Fibroblast of skin of left biceps (primary cell): ENCODE measurements at places on chromosomes 5 and 9.

GRCh38 chr9:135830496-135830895 lies 76.8 kb downstream of the CAMSAP1 start:
- DNase-seq: no peak

DNA sequence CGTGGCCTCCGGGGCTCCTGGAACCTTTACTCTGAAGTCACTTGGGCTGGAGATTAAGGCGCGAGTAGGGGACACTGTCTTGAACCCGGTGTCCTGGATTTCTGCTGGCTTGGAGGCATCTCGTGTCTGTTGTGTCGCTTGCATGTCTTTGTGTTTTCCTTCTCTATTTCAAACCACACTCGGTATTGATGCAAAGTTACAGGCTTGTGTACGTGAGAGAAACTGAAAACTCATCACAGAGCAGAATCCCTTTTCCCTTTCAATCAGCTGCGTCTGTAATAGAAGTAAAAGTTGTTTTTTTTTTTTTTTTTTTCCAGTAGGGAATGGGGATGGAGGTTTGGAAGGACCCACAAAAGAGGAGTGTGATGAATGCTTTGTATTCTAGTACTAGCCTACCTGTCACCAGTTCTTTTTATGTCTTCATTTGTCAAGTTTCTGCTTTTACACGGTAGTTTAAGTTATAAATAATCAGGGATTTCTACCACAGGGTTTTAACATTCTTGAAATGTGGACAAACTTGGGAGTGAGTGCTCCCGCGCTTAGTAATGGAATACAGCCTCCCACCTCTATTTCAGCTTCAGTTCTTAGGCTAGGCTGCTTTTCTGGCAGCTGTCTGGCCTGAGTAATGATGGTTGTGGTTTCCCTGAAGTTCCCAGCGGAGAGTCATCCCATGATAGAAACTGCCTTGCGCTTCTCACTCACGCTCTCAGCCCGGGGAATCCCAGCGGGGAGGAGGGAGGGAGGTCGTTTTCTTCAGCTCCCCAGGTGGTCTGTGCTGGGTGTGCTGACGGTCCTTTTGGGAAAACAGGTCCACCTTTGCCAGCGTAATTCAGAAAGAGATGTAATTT lies 763 bp downstream of the TJP2 start:
- DNase-seq: peak; percentile 95

DNA sequence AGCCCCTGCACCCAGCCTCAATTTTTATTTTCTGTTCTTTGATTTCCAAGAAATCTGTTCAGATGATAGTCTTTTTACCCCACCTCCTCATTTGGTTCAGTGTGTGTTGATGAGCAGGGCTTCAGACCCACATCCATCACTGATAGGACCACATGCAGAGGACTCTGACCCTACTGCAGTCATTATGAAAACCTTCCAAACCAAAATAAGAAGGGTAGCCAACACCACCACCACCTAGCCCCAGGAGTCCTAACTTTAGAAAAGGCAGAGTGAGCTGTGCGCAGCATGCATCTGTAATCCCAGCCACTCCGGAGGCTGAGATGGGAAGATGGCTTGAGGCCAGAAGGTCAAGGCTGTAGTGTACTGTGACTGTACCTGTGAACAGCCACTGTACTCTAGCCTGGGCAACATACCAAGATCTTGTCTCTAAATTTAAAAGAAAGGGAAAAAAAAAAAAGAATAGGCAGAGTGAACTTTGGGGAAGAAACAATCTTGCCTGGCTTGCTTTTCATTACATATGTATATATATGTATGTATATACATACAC lies 13.0 kb downstream of the CDKN2AIPNL start:
- DNase-seq: no peak

GRCh38 chr5:159440235-159440634 lies 109.9 kb upstream of the IL12B start:
- DNase-seq: no peak

GRCh38 chr9:124126648-124127646 lies 115.4 kb downstream of the LHX2 start:
- no peak for DNase-seq

- DNase-seq: no peak
Observed at GRCh38 chr5:6188976-6189375, 189.4 kb downstream of the MED10 start.

GRCh38 chr9:20414150-20414549 lies 208.1 kb downstream of the MLLT3 start:
- no peak for DNase-seq

- no peak for DNase-seq
Observed at GRCh38 chr5:177176175-177176711, 42.7 kb downstream of the NSD1 start.

- no peak for DNase-seq
Observed at GRCh38 chr5:135458356-135458755, 6.2 kb upstream of the TIFAB start.

- no peak for DNase-seq
Observed at GRCh38 chr5:53425687-53426511, 54.5 kb upstream of the FST start.

- peak; percentile 20 for DNase-seq
Observed at GRCh38 chr9:122122903-122123632, 30.0 kb upstream of the TTLL11 start.

DNA sequence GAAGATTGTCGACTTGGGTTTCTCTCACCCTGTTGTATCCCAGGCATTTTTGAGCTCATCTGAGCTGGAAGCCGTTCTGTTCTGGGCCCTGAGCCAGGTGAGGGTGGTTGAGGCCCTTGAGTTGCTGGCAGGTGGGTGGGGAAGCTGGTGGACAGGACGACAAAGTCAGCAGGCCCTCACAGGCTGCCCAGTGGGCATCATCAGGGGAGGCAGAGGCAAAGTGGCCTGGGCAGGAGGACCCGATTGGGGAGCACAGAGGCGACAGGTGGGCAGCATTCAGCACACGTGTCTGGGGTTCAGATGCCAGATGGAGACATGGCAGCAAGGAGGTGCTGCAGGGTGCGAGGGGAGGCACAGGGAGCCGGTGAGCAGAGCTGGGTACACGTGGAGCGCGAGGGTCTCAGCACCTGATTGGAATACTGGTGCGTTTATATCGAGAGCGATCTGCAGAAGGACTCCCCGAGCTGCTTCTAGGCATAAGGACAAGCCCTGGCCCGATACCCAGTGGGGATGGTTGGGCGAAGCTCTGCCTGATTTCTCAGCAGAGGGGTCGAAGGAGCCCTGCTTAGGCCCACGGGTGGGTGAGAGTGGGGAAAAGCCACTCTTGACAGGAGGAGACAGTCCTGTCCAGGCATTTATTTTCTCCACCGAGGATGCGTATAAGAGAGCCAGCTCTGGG lies 49.0 kb upstream of the SUSD3 start:
- DNase-seq: no peak

- DNase-seq: no peak
Observed at GRCh38 chr5:675111-675870, 17.9 kb downstream of the TPPP start.

- no peak for DNase-seq
Observed at GRCh38 chr9:96342571-96343245, 40.7 kb upstream of the HSD17B3 start.

GRCh38 chr9:126341902-126342301 lies 15.3 kb downstream of the MVB12B start:
- no peak for DNase-seq

GRCh38 chr9:129033216-129033615 lies 3.2 kb upstream of the MIGA2 start:
- DNase-seq: no peak

GRCh38 chr5:53936481-53937352 lies 373.7 kb downstream of the ARL15 start:
- DNase-seq: no peak

DNA sequence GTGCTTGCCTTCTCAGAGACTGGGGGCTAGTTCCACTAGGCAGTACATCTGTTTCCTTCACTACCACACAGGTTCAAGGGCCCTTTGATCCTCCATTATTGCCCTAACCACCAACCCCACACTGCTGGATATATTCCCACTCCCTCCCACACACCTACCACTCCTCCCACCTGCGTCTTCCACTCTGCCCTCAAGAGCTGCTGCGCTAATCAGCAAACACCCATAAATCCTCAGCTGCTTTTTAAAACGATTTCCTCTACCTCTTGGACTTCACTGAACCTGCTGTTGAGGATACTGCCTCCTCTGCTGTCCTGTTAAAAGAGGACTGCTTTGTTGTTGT lies 120.9 kb downstream of the MAPKAP1 start:
- no peak for DNase-seq

GRCh38 chr5:149007174-149007573 lies 55.7 kb downstream of the SH3TC2 start:
- DNase-seq: peak; percentile 84

DNA sequence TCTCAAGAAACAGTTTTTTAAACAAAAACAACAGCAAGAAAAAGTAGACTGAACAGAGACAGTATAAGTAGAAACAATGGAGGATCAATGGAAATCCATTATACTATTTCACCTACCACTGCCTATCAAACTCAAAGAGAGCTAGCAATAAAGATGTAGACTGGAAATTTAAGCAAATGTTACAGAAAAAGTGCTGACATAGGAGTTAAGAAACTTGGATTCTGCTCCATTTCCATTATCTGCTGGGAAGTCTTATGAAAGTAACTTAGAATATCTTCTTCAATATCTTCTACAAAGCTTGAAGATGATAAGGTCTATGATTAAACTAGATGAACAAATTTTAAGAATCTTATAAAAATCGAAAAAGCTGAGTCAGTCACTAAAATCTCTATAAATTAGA lies 1469.8 kb upstream of the C9orf72 start:
- no peak for DNase-seq

- DNase-seq: no peak
Observed at GRCh38 chr9:13503599-13503998, 224.1 kb upstream of the MPDZ start.

DNA sequence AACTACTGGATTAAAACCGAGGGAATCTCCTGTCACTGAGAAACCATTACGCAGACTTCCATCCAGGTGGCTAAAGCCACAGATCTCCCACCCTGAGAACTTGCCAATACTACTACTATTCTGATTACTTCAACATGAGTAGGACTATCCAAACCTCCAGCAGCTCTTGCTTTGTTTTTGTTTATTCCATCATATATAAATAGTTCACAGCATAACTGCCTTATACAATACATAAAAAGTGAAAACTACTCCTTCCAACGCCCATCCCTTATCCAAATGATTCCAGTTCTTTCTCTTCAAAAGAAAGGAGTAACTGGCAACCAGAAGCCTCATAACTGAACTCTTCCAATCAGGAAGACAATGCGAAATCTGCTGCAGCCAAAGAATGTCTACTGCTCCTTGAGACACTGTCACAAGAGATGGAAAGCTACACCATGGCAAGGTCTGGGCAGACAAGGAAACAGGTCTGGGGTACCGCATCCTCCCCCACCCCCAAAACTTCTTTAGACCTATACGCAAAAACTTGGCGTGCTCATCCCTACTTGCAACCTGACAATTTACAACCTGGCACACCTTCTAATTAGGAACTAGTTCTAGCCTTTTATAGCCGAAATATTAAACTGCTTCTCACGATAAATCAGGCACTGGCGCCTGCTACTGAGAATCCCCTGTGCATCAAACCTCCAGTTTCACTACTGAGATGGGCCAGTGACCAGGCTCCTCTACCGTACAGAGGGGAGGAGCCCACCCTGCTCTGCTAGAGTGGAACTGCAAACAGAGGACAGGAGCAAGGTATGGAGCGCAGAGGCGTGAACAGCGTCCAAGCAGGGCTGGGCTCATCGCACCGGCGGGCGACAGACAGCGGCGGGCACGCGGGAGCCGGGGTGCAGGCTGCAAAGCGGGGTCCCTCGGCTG lies 986 bp downstream of the PLPP1 start:
- no peak for DNase-seq

- no peak for DNase-seq
Observed at GRCh38 chr5:109550077-109550476, 139.7 kb upstream of the MAN2A1 start.

- no peak for DNase-seq
Observed at GRCh38 chr5:4881366-4882002, 258.6 kb upstream of the ADAMTS16 start.

DNA sequence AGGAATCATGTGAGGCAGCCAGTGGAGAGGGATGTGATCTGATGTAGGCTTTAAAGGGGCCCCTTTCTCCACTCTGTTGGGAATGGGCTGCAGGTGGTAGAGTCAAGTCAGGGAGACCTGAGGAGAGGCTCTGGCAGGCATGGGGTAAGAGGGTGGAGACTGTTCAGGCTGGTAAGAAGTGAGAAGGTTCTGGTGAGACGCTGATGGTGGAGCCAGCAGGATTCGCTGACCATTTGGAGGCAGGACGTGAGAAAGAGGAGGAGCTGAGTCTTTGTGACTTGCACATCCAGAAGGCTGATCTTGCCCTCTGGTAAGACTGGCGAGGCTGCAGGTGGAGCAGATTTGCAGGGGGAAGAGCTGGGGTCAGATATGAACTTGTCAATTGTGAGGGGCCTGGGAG lies 248.0 kb downstream of the NSG2 start:
- DNase-seq: no peak

GRCh38 chr9:99433555-99433954 lies 211.5 kb downstream of the SEC61B start:
- DNase-seq: peak; percentile 48

- peak; percentile 89 for DNase-seq
Observed at GRCh38 chr9:91131433-91131839, 230.3 kb downstream of the AUH start.

DNA sequence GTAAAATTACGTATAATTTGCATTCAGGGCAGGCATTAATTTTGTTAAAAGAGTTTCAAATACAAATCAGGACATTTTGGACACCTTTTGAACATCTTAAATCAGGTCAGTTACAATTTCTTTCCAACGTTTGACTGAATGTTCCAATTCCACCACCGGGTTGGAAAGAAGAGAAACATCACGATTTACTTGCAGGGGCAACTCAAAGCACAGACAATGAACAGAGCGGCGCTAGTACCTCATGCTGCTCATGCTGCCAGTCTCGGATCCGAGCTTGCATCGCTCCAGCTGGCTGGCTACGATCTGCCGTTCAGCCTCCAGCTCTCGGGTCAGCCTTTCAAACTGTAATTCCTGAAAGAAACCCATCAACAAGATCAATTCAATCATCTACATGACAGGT lies 339.5 kb downstream of the CTNND2 start:
- DNase-seq: no peak

DNA sequence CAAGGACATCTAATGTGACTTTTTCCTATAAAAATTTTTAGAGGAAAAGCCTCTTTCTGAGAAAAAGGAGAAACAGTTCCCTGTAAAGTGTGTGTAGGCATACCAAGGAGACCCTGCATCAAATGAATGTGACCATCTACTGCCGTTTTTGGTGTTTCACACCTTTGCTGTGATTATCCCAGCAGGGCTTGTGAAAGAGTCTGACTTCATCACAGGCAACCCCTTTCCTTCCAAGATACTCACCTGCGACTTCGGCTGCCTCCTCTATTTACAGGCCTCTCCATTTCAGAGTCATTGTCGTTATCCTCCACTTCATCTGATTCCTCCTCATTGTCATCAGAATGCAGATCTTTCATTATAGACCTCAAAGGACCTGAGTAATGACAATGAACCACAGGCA lies 259.1 kb downstream of the MLLT3 start:
- DNase-seq: no peak

- DNase-seq: no peak
Observed at GRCh38 chr5:143040622-143041021, 270.4 kb downstream of the ARHGAP26 start.

GRCh38 chr9:137380606-137381005 lies 42.4 kb downstream of the EXD3 start:
- DNase-seq: no peak

GRCh38 chr9:120312031-120312430 lies 267.9 kb downstream of the CDK5RAP2 start:
- no peak for DNase-seq
